ENCODE measurements at places on chromosomes 3 and 15.

- no peak overlapping the region for H3K4me3 ChIP-seq
- no peaks in the 10 kb centered on the region for H3K36me3 ChIP-seq
- peaks cover 7% of the 10 kb centered on the region for H3K27me3 ChIP-seq
- no peaks in the 10 kb centered on the region for H3K4me1 ChIP-seq
- DNase-seq, result no peak
- no peak overlapping the region for H3K27ac ChIP-seq
These were observed 6.9 kb downstream of the GLCE start for GRCh38 chr15:69167218-69167846.

DNA sequence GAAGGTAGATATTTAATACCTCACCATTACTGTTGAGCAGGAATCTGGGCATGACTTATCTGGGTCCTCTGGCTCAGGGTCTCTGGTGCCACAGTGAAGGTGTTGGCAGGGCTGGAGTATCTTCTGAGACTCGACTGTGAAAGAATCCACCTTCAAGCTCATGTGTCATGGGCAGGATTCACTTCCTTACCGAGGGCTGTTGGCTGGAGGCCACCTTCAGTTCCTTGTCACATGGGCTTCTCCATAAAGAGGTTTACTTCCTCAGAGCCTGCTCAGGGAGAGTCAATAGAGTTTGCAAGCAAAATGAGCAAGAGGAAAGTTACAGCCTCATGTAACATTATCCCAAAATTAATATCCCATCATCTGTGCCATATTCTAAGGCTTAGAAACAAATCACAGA, 459.5 kb downstream of the NR2F2 start:
- H3K4me1 ChIP-seq, result no peaks in the 10 kb centered on the region
- H3K36me3 ChIP-seq, result no peaks in the 10 kb centered on the region
- no peaks in the 10 kb centered on the region for H3K27me3 ChIP-seq

DNA sequence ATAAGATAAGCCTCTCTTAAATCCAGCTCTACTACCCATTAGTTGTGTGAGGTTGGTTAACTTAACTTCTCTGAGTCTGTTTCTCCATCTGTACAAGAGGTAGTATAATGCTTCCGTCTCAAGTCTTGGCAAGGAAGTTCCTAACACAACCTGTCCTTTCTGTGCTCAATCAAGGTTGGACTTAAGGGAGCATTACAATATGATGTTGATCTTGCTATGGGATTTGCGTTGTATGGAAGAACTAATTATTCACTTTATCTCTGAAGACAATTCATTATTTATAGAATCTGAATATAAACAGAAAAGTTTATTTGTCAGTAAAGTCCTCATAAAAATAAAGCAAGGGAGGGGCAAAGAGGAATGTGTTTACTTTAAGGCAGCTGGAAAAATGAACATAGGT, 18.9 kb upstream of the SPTSSB start:
- H3K4me3 ChIP-seq, result no peak overlapping the region
- peaks cover 47% of the 10 kb centered on the region for H3K27me3 ChIP-seq
- H3K4me1 ChIP-seq, result peaks cover 34% of the 10 kb centered on the region

GRCh38 chr3:178386401-178386800, 149.8 kb upstream of the KCNMB2 start:
- H3K27ac ChIP-seq, result no peak overlapping the region
- no peaks in the 10 kb centered on the region for H3K36me3 ChIP-seq
- H3K4me1 ChIP-seq, result no peaks in the 10 kb centered on the region
- no peak for DNase-seq

GRCh38 chr15:79185199-79185598, 94.6 kb upstream of the RASGRF1 start:
- no peaks in the 10 kb centered on the region for H3K36me3 ChIP-seq
- DNase-seq, result peak; percentile 44
- no peak overlapping the region for H3K27ac ChIP-seq
- peaks cover 18% of the 10 kb centered on the region for H3K27me3 ChIP-seq
- no peaks in the 10 kb centered on the region for H3K4me1 ChIP-seq

GRCh38 chr3:157379525-157380140, 57.0 kb upstream of the PTX3 start:
- H3K27me3 ChIP-seq, result no peaks in the 10 kb centered on the region
- no peak overlapping the region for H3K4me3 ChIP-seq
- no peaks in the 10 kb centered on the region for H3K36me3 ChIP-seq
- H3K4me1 ChIP-seq, result no peaks in the 10 kb centered on the region
- H3K27ac ChIP-seq, result no peak overlapping the region

DNA sequence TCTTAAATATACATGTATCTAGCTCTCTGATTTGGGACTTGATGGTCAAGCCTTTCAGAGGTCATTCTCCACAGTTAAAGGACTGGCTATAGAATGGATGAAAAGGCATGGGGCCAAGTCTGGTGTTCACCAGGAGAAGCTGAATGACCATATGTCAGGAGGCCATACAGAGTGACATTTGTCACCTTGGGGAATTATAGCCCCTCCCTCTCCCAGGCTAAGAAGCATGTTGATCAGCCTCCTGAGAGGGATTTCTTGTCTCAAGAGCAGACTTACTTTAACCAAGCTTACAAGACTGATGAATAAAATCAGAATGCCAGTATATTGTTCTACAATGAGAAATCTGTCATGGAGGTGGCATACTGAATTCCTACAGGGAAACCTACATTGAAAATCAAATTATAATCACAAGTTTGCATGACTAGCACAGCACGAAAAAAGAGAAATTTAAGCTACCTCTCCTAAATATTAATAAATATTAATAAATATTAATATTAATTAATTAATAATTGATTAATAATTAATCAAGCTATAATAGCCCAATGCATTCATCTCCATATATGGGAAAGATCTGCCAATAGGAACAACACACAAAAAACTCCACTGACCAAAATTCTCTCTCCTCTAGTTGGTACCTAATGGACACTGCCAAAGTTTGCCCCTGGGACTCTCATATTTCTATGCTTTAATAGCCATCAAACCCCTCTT, 47.3 kb downstream of the ATP8B4 start:
- H3K4me3 ChIP-seq, result no peak overlapping the region
- H3K4me1 ChIP-seq, result no peaks in the 10 kb centered on the region
- peaks cover 4% of the 10 kb centered on the region for H3K27me3 ChIP-seq
- no peak for DNase-seq
- no peak overlapping the region for H3K27ac ChIP-seq

DNA sequence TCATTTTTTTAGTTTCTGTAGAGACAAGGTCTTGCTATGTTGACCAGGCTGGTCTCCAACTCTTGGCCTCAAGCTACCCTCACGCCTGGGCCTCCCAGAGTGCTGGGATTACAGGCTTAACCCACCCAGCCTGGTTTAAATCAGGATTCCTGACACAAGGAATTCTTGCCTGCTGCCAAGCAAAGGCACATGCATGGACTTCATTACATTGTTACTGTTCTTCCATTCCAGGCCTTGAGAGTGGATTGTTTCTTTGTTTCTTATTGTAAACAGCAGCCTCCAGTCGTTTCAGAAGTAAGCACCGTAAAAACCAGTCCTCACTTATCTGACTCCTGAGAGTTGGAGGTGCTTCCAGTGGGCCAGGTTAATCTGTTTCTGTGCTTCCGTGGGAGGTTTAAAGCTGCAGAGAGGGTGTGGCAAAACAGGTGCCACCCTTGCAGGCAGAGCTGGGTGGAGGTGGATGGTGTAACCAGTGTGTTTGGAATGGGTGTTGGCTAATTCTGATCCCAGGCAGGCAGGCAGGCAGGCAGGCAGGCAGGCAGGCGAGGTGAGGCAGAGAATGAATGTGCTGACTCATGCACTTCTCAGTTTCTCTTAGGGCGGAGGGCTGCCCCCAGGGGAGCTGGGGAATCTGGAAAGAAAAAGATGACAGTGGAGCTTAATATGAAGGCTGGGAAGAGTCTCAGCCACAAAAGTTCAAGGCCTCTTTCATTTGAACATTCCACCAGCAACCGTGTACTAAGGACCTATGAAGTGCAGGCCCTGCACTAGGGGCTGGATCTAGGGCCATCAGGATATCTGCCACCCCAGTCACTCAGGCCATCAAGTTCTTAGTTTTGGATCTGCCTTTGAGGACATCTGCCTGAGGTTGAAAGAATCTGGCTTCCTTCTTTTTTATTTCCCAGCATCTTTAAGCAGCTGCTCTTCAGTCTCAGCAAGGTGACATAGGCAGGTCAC, 37.0 kb upstream of the CDCP1 start:
- no peak for DNase-seq
- H3K36me3 ChIP-seq, result no peaks in the 10 kb centered on the region
- H3K27me3 ChIP-seq, result peaks cover 80% of the 10 kb centered on the region
- no peak overlapping the region for H3K27ac ChIP-seq

- H3K27me3 ChIP-seq, result no peaks in the 10 kb centered on the region
- no peak for DNase-seq
- H3K27ac ChIP-seq, result no peak overlapping the region
- no peak overlapping the region for H3K4me3 ChIP-seq
These were observed 8.4 kb downstream of the UPK1B start for GRCh38 chr3:119181765-119182164.

- H3K4me3 ChIP-seq, result no peak overlapping the region
- peaks cover 2% of the 10 kb centered on the region for H3K36me3 ChIP-seq
- peaks cover 72% of the 10 kb centered on the region for H3K27me3 ChIP-seq
- no peak for DNase-seq
These were observed 14.5 kb downstream of the EPHB1 start for GRCh38 chr3:134809427-134810051.

- no peak overlapping the region for H3K27ac ChIP-seq
- no peaks in the 10 kb centered on the region for H3K4me1 ChIP-seq
- DNase-seq, result no peak
- H3K27me3 ChIP-seq, result peaks cover 6% of the 10 kb centered on the region
These were observed 204.4 kb upstream of the RASGRP1 start for GRCh38 chr15:38768970-38769369.

DNA sequence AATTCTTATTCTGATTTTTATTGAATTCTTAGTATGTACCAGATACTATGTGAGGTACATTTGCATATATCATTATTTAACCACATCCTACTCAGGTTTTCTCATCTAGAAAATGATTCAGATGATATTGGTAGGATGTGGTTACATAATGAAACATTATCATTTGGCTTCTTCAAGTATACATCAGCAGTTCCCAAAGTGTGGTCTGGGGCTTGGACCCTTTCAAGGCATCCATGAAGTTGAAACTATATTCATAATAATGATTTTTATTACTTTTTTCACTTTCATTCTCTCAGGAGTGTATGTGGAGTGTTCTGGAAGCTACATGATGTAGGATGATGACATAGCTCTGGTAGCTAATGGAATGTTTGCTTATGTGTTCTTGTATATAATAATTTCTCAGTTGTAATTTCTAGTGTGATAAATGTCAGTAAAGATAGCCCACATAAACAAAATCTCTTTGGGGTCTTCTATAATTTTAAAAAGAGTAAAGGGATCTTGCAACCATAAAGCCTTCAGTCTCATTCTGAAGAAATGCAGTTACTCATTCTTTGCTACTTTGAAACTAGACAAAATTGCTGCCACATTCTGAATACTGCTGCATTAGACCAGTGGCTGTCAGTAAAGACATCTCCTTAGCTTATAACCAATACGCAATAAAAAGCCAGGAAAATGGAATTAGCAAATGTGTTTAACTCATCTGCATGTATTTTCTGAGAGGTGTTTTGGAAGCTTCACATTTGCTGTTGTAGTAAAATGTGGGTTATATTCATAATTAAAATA, 95.8 kb downstream of the PPARG start:
- no peaks in the 10 kb centered on the region for H3K4me1 ChIP-seq
- no peak overlapping the region for H3K27ac ChIP-seq
- no peak for DNase-seq

DNA sequence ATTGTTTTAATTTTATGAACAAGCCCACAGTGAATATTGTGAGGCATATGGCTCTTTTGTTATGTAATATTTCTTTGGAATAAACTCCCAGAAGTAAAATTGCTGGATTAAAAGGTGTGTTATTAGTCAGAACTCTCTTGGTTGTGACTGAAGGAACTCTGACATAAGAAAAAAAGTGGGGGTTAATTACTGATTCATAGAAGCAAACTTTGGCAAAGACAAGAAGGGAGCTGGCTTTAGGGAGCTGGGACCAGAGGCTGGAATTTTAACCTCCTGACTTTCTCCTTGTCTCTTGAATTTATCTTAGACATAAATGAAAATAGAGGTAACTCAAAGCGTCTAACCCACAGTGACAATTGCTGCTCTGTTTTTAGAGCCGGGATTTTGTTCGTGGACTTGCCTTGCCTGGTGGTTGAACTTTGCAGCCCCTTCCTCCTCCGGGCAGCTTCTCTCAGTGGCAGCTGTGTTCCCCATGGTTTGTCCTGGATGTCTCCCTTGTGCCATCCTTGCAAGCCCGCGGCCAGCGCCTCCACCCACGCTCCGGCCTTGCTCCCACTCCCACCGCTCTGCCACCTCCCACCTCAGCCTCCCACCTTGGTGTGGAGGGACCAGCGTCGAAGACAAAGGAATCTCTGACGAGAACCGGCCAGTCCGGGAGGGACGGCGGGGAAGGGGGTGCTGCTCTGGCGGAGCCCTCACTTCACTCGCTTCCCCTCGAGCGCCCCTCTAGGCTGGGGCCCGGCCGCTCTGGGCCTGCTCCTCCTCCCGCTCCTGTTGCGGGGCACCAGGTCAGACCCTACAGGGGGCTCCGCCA, 28.0 kb downstream of the ARHGAP31 start:
- peaks cover 2% of the 10 kb centered on the region for H3K36me3 ChIP-seq
- peak overlapping the region; percentile 76 for H3K27ac ChIP-seq
- H3K4me3 ChIP-seq, result peak overlapping the region; percentile 69
- H3K27me3 ChIP-seq, result peaks cover 53% of the 10 kb centered on the region

Data from activated naive CD4-positive, alpha-beta T cell treated with anti-CD3 and anti-CD28 coated beads, Interleukin-2, amount 10 ng/mL, durations not matched to agents 7 days and 5 days (primary cell).